Activated naive CD8-positive, alpha-beta T cell treated with anti-CD3 and anti-CD28 coated beads for 36 hours (primary cell): ENCODE measurements at places on chromosomes 1 and 21. TPM values are rescaled to one million over a fixed set of nuclear protein-coding genes. Genes with fewer than 3 reads are reported as not detected.

Gene KIRREL1
- total RNA-seq = 0.16 TPM

Gene PDE4B
- total RNA-seq = 22.3 TPM

Gene RHD
- total RNA-seq = not detected

Gene IFNGR2
- total RNA-seq = 5.7 TPM

Gene FAM229A
- total RNA-seq = 3.6 TPM

Gene DNAH14
- 1.0 TPM for total RNA-seq

Gene RYR2
- not detected for total RNA-seq

Gene OLIG2
- not detected for total RNA-seq

Gene BEND5
- 42.3 TPM for total RNA-seq

Gene OR2T2
- total RNA-seq = not detected

Gene S100A11
- total RNA-seq = 165 TPM

Gene NTNG1
- total RNA-seq = 1.6 TPM

Gene SMCP
- not detected for total RNA-seq

Gene ADIPOR1
- total RNA-seq = 82.1 TPM

Gene VTCN1
- not detected for total RNA-seq

Gene TP73
- 0.58 TPM for total RNA-seq

Gene UMODL1
- total RNA-seq = not detected

Gene CNIH3
- 1.3 TPM for total RNA-seq

Gene OR10Z1
- total RNA-seq = not detected

Gene LINGO4
- not detected for total RNA-seq

Gene TENT5C
- total RNA-seq = 4.2 TPM
